ENCODE measurements at places on chromosomes 5 and 9.

DNA sequence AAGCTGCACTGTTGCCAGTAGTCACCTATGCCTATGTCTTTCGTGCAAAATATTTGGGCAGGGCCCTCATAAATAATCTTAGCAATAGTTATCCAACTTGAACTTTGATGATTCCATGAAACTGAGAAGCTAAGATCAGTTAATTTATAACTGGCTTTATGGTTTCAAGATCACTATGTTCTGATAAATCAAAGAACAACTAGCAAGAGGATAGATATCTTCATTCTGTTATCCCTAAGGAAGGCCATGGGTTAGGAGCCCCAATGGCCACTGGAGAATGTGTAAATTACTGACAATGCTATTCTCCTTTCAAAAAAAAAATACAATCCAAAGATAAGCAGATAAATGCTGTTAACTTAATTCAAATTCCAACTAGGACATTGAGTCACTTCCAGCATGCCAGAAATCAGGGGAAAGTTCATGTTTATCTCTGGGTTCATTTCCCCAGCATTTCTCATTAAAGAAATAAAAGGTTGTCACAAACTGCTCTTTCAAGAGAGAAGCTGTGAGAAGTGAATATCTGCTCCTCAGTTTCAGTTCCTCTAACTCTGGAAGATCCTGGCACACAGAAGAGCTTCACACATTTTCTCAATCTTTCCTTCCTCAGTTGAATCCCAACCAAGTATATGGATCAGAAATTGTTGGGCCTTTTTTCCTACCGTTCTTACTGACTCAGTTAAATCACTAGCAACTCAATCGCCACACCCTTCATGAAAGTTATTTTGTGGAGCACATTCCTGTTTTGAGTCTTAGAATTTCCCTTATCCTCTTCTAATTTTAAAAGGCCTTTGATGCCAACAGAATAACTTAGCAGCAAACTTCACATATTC, 59.6 kb upstream of the SLC1A1 start:
- no peak for DNase-seq

GRCh38 chr5:114467729-114468128, 105.9 kb downstream of the KCNN2 start:
- no peak for DNase-seq

GRCh38 chr5:85132269-85132668, 747.6 kb upstream of the EDIL3 start:
- no peak for DNase-seq

DNA sequence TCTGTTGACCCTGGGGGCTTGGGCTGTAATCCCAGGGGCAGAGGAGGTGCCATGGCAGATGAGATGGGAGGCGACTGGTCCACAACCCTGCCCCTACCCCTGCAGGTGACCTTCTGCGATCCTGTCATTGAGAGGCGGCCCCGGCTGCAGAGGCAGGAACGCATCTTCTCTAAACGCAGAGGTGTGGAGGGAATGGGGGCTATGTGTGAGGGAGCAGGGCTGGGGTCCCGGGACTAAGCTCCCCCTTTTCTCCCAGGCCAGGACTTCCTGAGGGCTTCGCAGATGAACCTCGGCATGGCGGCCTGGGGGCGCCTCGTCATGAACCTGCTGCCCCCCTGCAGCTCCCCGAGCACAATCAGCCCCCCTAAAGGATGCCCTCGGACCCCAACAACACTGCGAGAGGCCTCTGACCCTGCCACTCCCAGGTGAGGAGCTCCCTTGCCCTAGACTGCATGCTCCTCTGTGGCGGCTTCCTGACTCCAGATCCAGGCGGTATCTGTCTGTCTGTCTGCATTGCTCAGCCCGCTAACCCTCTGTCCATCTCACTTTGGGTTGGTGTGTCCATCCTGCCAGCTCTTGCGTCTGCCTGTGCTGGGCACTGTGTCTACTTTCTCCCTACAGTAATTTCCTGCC, 9.9 kb downstream of the ZDHHC12 start:
- DNase-seq = no peak

GRCh38 chr9:88905506-88905905, 85.8 kb upstream of the S1PR3 start:
- no peak for DNase-seq

DNA sequence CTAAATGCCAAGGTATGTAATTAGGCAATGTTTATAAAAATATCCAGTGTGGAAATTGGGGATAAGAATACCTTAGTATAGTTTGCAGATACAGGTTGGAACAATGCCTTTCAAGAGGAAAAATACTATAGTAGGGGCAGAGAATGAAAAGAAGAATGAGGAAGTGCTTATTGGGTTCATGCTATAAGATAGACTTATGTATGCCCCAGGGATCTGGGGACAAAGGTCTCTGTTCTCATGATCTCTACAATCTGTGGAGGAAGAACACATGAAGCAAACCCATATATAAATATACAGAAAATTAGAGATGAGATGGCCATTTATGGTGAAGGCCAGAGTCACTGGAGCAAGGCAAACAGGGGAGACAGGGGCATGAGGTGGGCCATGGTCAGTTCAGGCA, 106.5 kb upstream of the DAB2 start:
- no peak for DNase-seq

GRCh38 chr9:90325913-90326653, 316.5 kb downstream of the DIRAS2 start:
- no peak for DNase-seq

DNA sequence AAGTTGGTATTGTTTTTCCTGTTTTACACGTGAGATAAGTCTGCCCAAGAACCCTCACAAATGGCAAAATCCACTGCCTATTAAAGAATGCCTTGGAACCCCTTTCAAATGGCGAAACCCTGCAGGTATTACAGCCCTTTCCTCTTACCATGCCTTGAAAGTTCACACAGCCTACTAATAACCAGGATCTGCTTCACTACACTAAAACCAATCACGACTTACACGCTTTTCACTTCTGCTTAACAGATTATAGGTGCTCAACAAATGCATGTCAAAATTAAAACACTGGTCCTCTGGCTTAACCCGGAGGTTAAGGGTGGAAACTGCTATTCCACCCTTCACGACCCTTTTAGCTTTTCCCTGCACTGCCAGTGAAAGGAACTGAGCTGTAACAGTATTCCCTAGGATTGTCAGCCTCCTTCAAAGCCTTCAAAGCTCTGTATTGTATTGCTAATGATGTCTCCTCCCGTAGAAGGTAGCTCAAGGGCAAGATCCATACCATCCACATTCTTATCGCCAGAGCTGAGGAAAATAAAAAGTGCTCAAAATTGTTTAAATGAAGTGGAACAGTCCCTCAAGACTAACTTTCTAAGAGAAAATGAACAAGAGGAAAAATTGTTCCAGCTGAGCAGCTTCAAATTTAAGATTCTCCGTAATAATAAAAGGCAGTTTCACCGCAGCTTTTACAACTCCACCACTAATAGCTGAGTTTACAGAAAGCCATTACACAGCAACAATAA, 997 bp downstream of the AUH start:
- DNase-seq = no peak

DNA sequence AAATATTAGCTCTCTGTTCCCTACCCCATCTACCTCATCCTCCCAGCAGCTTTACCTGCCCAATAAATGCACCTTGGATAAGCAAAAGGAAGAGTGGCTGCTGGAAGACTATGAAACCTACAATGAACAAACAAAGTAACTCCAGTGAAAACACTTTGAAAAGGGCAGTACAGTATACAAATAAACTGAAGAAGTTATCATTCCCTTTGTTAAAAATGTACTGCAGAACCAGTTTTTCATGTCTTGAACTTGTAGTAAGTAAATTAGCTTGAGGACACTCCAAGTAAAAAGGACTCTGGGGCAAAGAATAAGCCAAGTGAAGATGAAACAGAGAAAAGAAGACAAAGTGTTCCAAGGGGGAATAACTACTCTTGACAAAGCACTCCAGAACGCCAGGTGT, 457.1 kb downstream of the DTWD2 start:
- no peak for DNase-seq

GRCh38 chr5:91136271-91136670, 246.8 kb downstream of the ARRDC3 start:
- no peak for DNase-seq

GRCh38 chr5:167261309-167262100, 1029.9 kb upstream of the WWC1 start:
- no peak for DNase-seq

DNA sequence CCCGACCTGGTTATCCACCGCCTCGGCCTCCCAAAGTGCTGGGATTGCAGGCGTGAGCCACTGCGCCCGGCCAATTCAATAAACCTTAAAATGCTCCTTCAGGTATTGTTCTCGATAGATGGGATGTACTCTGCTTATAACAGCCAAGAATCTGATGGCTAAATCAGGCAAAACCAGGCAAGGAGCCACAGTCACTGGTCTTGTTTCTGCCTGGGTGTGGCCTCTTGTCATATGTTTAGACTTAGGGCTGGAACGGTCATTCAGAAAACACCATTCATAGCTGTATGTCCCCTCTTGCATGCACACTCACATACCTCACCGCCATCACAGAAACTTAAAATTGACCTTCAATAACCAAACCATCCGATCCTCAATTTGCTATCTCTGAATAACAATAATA, 7.7 kb downstream of the FAM219A start:
- no peak for DNase-seq

GRCh38 chr5:66241136-66241825, 97.2 kb downstream of the SREK1 start:
- DNase-seq = no peak

DNA sequence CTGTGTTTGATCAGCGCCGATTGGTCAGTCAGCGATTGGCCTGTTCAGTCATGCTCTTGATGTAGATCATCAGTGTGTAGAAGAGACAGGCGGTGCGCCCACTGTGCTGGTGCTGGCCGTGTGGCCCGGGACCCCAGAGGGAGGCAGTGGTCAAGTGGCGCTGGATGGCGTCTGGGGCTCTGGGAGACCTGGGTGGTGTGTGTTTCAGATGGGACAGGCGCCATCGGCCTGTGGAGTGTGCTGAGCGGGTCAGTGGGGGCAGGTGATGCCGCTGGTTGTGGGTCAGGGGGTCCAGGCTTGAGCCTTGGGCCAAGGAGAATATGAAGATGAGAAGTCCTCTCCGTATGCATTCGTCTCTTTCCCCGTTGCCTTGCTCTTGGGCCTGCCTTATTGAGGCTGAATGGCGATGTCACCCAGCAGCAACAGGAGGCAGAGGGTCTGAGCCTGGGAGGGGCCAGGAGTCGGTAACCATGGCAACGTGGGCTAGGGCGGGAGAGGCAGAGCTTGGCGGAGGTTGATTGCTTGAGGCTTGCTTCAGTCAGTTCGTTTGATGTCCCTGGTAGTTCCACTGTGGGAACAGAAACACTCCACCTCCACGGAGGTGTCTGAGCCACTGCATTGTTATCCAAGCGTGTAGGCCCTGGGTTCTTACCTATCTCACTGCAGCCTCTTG, 117.8 kb upstream of the CACNA1B start:
- no peak for DNase-seq

DNA sequence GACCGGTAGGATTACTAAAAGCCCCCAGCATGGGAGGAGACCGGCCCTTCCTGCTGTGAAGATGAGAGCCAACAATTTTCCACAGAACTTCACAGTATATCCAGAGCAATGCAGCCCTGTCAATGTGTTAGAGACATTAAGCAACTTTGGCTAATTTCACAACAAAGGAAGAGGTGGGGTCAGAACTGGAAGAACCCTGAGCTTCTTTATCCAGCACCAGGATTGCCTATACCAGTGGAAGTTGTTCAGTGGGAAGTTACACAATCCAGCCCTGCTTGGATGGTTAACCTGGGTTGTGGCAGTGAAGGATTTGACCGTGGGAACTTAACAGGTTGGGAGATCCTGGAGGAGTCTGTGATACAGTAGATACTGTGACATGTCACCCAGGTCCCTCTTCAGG, 197.0 kb downstream of the FBN2 start:
- no peak for DNase-seq

GRCh38 chr5:179731791-179732411, 721 bp upstream of the MAML1 start:
- DNase-seq = no peak

- DNase-seq = no peak
These were observed 19.6 kb downstream of the TCERG1 start for GRCh38 chr5:146466521-146467349.

GRCh38 chr5:78597974-78598371, 50.6 kb downstream of the LHFPL2 start:
- DNase-seq = no peak

DNA sequence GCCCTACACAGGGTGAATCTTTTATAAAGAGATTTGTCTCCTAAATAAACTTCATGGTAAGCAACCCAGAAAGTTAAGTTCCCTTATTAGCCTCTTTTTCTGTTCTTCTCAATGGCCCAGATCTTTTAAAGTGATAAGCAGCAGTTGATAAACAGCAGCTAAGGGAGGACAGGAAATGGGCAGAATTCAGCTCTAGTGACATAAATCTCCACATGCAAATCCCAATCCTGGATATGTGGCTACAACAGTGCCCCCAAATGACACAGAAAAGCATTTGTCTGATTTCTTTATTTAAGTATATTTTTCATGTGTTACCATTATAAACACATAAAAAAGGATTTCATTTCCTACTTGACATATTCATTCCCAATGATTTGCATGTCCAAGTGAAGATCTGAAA, 199.0 kb downstream of the DTWD2 start:
- DNase-seq = no peak

GRCh38 chr9:86340356-86341006, 13.7 kb downstream of the TUT7 start:
- no peak for DNase-seq

GRCh38 chr9:71876106-71876505, 34.9 kb downstream of the ABHD17B start:
- DNase-seq = no peak

- no peak for DNase-seq
These were observed 12.3 kb downstream of the PDLIM4 start for GRCh38 chr5:132269635-132270334.

DNA sequence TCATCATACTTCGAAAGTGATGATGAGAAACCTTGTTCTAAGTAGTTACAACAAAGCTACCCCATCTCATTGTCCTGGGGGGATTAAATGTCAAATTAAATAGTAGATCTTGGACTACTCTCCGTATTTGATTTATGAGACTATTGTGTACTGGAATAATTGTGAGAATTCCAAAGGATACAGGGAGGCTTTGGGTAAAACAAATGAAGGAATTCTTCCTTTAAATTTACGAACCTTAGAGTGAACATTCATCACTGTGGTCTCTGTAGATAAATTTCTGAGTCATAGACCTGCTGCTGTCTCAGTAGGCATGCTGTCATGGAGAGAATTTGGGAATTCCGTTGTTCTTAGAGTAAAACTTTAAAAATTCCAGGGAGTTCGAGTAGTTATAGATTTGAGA, 836.2 kb downstream of the DNAH5 start:
- no peak for DNase-seq

DNA sequence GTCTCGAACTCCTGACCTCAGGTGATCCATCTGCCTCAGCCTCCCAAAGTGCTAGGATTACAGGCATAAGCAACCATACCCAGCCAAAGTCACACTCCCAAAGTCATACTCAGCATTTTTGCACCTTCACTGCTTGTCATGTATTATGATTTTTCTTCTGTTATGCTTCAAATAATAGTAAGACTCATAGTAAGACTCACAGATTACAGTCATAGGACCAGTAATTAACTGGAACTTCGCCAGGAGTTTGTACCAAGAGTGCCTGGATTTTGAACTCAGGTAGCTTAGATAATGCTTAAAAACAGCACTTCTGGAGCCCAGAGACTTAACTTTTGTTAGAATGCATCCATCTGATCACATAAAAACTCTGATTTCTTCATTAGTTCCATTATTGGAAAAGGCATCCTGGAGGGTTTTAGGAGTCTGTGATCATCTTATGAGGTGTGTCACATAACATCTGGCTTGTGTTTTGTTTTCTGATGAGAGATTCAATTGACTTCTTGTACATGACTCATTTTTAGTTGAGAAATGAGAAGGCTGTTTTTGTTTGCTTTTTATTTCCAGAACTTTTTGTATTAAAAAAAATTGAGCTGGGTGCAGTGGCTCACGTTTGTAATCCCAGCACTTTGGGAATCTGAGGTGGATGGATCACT, 131.5 kb downstream of the ADAMTS19 start:
- DNase-seq = no peak
